ENCODE measurements at places on chromosomes 5 and 9.
A peak's percentile ranks its signal among the peaks of the same experiment; 100 is the strongest.

GRCh38 chr9:33131790-33132772 lies 35.1 kb downstream of the B4GALT1 start:
- peak; percentile 66 for DNase-seq

DNA sequence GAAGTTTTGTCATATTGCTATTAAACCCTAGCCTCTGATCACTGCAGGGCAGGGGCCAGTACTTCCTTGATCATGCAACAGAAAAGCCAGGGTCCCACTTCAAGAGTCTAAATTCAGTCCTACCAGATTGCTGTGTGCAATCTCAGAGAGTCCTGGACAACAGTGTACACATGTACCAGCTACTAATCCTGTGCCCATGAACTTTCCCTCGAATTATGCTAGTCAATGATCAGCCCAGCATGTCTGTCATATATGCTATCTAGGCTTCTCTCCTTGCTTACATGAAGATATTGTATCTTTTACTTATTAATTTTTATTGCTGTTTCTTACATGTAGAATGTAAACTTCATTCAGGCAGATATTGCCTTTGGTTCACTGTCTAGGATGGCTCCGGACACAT lies 367.0 kb downstream of the NTRK2 start:
- no peak for DNase-seq

- no peak for DNase-seq
Observed at GRCh38 chr5:3058942-3059341, 307.5 kb upstream of the IRX2 start.

GRCh38 chr5:81760521-81760920 lies 9.6 kb upstream of the SSBP2 start:
- no peak for DNase-seq

GRCh38 chr5:42915306-42915866 lies 103.7 kb upstream of the SELENOP start:
- DNase-seq, result no peak

GRCh38 chr5:101431201-101431600 lies 528.1 kb upstream of the ST8SIA4 start:
- no peak for DNase-seq

- peak; percentile 77 for DNase-seq
Observed at GRCh38 chr5:169300468-169301385, at the start of gene SLIT3. Gene SLIT3 (minus strand): TSS chr5:169301139. CDS start chr5:169300709, 430 bp downstream.

DNA sequence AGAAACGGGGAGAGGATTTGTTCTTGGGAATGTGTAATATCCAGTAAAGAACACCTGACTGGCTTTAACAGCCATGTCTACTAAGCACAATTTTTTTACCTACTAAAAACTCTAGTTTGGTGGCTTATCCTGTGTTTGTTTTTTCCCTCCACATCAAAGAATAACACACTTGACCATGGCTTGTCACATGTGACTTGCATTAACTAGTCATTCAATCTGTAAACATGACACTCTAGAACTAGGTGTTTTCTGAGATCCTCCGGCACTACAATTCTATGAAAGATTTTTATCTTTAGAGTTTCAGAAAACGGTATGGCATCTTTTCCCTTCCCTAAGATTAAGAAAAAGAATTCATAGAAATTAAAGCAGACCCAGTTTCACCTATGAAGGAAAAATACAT lies 103.7 kb downstream of the CEMIP2 start:
- DNase-seq, result no peak

DNA sequence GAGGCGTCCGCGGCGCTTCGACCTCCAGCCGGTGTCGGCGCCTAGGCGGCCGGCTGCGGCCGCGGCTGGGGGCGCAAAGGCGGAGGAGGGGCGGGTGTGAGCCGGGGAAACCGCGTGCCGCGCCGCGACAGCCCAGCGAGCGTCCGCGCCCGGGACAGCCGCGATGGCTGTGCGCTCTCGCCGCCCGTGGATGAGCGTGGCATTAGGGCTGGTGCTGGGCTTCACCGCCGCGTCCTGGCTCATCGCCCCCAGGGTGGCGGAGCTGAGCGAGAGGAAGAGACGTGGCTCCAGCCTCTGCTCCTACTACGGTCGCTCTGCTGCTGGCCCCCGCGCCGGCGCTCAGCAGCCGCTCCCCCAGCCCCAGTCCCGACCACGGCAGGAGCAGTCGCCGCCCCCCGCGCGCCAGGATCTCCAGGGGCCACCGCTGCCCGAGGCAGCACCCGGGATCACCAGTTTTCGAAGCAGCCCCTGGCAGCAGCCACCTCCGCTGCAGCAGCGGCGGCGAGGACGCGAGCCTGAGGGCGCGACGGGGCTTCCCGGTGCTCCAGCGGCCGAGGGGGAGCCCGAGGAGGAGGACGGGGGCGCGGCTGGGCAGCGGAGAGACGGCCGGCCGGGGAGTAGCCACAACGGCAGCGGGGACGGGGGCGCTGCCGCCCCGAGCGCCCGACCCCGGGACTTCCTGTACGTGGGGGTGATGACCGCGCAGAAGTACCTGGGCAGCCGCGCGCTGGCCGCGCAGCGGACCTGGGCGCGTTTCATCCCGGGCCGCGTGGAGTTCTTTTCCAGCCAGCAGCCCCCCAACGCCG lies 605 bp downstream of the CHSY3 start:
- no peak for DNase-seq

GRCh38 chr5:53827211-53827651 lies 266.8 kb downstream of the NDUFS4 start:
- no peak for DNase-seq

DNA sequence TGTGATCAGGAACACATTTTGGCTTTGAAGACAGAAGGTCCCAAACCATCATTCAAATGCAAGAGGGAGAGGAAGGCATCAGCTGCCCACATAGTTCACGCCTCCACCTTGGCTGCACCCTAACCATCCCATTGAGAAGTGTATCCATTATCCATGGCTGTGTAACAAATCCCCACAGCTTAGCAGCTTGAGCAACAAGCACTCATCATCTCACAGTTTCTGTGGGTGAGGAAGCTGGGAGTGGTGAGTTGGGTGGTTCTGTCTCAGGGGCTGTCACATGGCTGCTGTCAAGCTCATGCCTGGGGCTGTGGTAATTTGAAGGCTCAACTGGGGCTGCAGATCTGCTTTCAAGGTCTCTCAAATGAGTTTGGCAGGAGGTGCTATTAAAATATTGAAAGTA lies 23.0 kb upstream of the CEP72 start:
- no peak for DNase-seq

DNA sequence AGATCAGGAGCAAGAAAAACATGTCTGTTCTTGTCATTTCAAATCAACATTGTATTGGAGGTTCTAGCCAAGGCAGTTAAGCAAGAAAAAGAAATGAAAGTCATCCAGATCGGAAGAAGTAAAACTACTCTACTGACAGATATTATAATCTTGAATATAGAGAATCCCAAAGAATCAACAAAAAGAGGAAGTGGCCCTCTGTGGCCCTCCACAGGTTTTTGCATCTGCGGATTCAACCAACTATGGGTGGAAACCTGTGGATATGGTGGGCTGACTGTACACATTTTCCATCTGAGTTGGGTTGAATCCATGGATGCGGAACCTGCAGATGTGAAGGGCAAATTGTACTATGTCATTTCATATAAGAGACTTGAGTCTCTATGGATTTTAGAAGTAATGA lies 35.1 kb downstream of the GAS1 start:
- DNase-seq, result no peak
